ENCODE measurements at places on chromosomes 5 and 9.
A peak's percentile ranks its signal among the peaks of the same experiment; 100 is the strongest.

GRCh38 chr5:176732736-176733405 lies 77.5 kb upstream of the UNC5A start:
- no peak for DNase-seq

GRCh38 chr9:93261735-93262523 lies 78.0 kb downstream of the WNK2 start:
- no peak for DNase-seq

GRCh38 chr5:137563646-137564397 lies 64.7 kb upstream of the SPOCK1 start:
- DNase-seq, result peak; percentile 94

GRCh38 chr9:137308057-137308619 lies 6.1 kb upstream of the NRARP start:
- no peak for DNase-seq

- DNase-seq, result no peak
These were observed 50.7 kb upstream of the SLC25A51 start for GRCh38 chr9:37954581-37954981.

DNA sequence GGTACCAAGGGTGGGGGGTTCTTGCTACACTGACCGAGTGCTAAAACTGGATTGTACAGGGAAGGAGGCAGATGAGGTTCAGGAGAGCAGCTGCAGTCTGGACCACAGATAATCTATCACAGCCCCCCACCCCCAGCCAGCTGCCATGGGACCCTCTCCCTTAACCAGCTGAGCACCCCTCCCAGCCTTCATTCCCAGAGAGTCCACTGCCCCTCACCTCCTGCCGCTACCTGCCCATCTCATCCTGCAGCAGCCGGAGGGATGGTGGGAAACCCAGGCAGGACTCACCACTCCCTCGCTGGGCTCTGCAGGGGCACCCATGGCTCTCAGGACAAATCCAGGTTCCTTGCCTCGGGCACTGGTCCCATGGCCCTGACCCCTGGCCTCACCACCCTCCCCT lies 66.7 kb downstream of the MRPL36 start:
- DNase-seq, result no peak

- peak; percentile 81 for DNase-seq
These were observed 35.6 kb upstream of the NREP start for GRCh38 chr5:111792471-111793058.

DNA sequence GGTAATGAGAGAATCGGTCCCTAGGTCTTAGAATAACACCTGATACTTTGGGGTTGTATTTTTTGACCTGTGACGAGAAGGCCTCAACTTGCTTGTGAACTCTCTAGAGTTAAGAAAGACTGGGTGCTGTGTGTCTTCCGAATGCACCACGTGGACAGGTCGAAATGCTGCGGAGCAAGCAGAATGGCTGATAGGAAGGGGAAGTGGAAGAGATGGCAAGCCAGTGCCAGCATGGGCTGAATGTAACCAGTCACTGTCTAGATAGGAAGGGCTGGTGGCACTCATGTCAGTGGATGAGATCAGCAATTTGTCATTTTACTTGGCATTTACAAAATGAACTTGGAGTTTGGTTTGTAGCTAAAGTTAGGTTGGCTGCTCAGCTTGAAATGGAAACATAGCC lies 5.6 kb downstream of the OTULINL start:
- no peak for DNase-seq

- peak; percentile 36 for DNase-seq
These were observed 17.9 kb upstream of the DAPK1 start for GRCh38 chr9:87479801-87480201.

GRCh38 chr9:87867391-87867790 lies 15.3 kb upstream of the SPATA31E1 start:
- no peak for DNase-seq

- DNase-seq, result no peak
These were observed 633 bp upstream of the PPP1R26 start for GRCh38 chr9:135478829-135479468.

All from fibroblast of skin of scalp (primary cell).